ENCODE measurements at places on chromosomes 1 and 21.

GRCh38 chr1:214843281-214843680, 239.3 kb upstream of the KCNK2 start:
- no peak for DNase-seq

GRCh38 chr1:200739702-200740570, 1.2 kb downstream of the CAMSAP2 start:
- no peak for DNase-seq

DNA sequence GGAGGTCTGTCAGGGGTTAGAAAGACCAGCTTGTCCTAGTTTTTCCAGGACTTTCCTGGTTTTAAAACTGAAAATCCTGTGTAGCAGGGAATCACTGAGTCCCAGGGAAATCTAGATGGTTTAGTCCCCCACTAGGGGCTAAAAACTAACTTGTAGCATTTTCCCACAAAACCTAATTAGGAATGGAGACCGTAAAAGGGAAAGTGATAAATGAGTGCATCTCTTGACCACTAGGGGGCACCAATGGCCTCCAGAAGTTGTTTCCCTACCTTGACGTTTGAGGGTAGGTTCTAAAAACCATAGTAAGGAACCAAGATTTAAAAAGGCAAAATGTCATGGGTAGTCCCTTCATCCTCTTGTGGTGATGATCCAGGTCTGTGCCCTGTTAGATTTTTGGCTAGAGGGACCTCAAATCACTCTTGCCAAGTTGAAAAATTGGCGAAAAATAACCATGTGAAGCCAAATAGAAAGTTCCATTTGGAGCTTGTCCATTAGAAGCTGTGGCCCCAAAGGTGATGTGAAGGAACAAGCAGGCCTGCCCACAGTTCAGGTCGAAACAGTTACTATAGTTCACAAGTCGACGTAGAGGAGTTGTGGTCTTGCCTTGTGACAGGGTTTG, 24.5 kb downstream of the CLIC6 start:
- DNase-seq, result no peak

DNA sequence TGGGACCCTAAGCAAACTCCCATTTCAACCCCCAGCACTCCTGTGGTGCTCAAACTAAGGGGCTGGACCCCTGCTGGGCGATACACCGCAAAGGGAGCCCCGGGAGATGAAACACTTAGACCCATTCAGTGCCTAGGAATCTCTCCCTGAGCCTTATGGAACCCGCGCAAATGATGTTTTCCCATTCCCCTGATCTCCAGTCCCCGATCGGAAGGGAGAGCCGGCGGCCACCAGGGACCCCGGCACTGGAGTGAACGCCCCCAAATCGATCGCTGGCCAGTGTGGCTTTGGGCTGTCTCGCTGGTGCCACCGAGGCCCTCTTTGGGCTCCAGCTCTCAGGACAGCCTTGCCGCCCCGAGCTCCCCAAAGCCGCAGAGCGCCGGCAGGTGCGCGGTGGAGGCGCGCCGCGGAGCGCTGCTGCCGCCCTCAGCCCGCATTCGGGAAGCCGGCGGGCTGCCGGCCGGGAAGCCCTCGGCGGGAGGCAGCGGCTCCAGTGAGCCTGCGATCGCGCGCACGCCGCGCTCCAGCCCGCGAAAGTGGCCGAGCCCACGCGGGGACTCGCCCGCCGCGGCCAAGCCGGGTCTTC, 1.1 kb downstream of the PLXNA2 start:
- DNase-seq, result no peak

DNA sequence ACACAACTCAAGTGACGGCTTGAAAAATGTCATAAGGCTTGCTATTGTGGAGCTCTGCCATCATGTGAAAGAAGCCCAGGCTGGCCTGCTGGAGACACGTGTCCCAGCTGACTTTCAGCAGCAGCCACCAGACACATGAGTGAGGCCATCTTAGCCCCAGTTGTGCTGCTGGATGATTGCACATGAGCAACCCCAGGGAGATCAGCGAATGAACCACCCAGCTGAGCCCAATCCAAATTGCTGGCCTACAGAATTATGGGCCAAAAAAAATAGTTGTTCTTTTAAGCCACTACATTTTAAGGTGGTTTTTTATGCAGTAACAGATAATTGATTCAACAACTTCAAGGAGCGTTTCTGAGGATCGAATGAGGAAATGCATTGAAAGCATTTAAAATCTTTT, 17.5 kb upstream of the CDA start:
- DNase-seq, result no peak

- DNase-seq, result no peak
Observed at GRCh38 chr1:102262994-102263393, 266.3 kb upstream of the OLFM3 start.

DNA sequence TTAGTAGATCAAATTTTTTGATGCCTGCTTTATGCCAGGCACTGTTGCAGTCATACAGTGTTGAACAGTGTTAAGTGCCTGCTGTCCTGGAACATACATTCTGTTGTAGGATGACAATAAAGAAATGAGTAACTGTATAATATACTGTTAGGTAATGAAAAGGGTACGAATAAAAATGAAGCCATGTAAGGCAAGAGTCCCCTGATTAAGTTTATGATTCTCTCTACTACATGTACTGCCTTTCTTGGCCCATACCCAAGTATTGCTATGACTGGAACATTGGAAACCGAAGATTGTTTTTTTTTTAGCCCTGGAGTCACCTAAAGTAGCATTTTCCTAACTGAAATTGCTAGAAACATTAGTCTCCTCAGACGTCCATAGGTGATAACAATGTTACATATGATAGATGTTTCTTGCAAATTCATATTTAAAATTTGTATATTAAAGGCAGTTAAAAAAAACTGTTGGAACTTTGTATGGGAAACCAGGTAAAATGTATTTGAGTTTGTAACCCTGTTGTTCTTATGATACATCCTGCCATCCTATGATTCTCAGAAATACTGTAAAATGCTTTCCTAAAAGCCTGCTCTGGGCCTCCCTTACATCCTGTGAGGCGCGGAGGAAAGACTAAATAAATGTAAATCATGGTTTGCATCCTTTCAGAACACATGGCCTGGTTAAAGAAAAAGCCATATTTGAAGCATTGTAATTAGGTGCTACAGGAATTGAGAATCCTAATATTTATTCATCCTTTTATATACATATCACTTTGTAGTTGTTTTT, 5.8 kb downstream of the ATP5PB start:
- no peak for DNase-seq

GRCh38 chr1:210686841-210687240, 358.1 kb downstream of the HHAT start:
- DNase-seq, result no peak

DNA sequence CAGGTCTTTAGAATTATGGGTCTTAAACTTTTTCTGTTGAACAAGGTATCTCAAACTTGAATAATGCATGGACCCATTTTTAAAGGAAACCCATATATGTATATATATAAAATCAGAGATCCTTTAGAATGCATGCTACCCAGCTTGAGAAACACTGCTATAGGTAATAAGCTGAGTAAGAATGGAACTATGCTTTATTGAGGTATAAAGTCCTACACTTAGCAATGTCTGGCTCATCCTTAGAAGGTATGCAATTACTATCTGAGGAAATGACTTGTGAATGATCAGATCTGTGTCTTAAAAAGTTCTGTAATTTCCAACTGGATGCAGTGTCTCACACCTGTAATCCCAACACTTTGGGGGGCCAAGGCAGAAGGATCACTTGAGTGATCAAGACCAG, 11.2 kb downstream of the TRAF3IP3 start:
- DNase-seq, result no peak

DNA sequence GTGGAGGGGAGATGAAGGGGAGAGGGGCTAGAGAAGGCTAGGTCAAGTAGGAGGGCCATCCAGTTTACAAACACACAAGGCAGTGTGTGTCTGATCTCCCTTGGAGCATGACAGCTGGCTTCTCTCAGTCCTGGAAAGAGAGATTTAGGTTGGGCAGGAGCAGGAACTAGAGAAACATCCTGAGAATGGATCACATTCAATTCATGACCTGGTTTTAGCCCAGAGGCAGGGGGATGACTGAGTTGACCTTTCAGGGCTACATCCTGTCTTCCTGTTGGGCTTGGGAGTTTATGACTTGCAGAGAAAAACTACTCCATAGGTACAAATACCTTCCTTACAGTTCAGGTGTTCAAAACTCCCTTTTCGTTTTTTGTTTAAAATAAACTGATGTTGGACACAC, 97.0 kb downstream of the IGSF21 start:
- DNase-seq, result no peak

DNA sequence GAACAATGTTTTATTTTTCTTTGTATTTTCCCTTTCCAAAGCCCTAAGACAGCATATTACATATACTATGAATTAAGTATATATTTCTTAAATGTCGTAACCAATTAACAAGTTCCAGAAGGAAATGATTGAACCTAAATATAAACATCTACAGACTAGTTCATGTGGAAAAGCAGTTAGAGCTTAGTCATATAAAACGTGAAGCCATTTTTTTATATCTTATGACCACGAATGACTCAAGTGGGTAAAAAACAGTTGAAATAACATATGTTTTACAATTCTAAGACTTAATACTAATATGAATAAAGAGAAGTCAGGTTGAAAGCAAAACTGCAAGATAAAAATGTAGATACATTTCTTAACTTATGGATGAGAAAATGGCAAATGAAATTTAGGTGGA, 307.3 kb downstream of the BRINP3 start:
- DNase-seq, result no peak
